ENCODE measurements at places on chromosomes 7 and 10.

- no peak for DNase-seq
Observed at GRCh38 chr10:33935350-33935749, 600.9 kb upstream of the NRP1 start.

DNA sequence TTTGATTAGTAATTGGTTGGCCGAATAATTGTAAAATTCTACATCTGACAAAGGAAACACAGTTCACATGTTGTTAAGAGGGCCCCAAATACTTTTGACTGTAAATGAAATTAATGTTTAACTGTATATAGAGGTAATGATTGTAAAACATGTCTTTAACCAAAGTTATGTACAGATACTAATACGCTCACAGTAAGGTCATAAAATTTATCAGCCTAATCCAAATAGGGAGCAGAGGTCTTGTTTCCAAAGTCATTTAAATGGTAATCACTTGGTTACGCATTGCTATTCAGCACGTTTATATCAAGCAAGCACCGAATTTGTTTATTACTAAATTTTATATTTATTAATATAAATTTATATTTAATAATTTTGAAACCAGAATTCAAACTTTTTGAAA is 1.4 kb downstream of the PHYHIPL start:
- DNase-seq, result no peak

DNA sequence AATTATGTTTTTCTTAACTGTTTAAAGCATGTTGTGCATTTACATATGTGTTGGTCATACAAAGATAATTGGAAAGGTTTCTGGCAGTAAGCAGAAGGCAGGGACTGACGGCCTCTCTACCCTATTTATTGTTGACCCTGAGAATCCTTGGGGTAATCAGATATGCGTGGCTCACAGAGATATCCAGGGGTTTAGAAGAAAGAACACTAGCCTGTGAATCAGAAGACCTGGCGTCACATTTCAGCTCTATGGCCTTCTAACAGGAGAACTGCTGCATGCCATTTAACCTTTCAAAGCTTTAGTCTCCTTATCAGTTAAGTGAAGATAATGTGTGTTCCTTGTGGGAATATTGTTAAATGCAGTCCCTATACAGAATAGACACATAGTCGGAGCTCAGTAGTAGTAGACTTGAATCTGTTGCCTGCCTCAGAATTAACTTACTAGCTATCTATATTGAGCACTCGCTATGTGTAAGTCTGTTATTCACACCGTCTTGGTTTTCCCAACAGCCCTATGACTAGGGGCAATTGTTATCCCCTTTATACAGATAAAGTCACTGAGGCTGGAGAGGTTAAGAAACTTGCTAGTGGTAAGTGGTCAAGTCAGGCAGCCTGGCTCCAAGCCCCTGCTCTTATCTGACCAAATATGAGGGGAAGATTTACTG is 129.6 kb upstream of the ANKRD1 start:
- no peak for DNase-seq

- no peak for DNase-seq
Observed at GRCh38 chr7:135251496-135252391, 18.1 kb downstream of the STRA8 start.

- DNase-seq, result peak; percentile 33
Observed at GRCh38 chr10:70932392-70933196, 44.2 kb upstream of the PCBD1 start.

- DNase-seq, result no peak
Observed at GRCh38 chr7:30838008-30838407, 66.8 kb downstream of the MINDY4 start.

- no peak for DNase-seq
Observed at GRCh38 chr10:12703813-12704212, 297.7 kb downstream of the CCDC3 start.

GRCh38 chr10:74011770-74012169 is 13.9 kb downstream of the VCL start:
- no peak for DNase-seq

DNA sequence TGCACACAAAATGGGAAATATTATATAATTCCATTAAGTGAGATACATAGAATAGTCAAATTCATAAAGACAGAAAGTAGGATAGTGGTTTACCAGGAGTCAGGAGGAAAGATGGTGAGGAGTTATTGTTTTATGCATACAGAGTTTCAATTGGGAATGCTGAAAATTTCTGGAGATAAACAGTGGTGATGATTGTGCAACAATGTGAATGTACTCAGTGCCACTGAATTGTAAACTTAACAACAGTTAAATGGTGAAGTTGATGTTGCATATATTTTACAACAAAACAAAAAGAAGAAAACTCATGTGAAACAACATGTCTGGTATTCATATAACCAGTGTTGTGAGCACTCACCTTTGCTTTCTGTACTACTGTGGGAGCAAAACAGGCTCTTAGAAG is 168.9 kb upstream of the TEX47 start:
- DNase-seq, result no peak

DNA sequence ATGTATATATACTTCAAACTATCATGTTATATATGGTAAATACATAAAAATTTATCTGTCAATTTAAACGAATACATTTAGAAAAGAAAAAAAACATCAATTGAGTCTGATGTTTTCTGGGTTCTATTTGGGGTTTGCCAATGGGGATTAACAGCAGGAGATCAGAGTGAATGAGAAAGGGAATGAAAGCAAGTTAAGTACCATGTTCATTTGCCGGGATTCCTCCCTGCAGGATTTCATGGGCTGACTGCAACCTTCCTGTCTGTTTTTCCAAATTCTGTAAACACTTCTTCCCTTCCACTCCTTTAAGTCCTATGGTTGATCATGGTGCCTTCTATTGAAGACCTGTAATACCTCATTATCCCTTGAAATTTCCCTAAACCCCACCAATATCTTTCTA is 33.9 kb upstream of the SEMA3A start:
- DNase-seq, result no peak

GRCh38 chr7:40673285-40673684 is 538.5 kb downstream of the SUGCT start:
- DNase-seq, result no peak

- DNase-seq, result no peak
Observed at GRCh38 chr10:62763155-62763554, 41.4 kb upstream of the ADO start.

DNA sequence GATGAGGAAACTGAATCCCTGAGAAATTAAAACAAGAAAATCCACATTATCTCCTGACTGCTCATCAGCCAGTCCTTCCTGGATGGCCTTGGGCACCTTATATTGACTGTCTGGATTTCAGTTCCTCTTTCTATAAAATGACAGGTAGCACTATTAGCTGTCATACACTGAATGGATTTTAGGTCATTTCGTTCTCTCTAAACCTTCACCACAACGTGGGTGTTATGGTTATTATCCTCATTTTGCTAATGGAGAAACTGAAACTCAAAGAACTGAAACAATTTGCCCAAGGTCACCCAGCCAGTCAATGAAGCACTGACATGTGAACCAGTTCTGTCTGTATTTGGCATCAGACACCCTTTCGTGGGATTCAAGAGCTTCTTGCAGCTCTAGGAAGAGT is 193.8 kb downstream of the CYP26A1 start:
- no peak for DNase-seq

DNA sequence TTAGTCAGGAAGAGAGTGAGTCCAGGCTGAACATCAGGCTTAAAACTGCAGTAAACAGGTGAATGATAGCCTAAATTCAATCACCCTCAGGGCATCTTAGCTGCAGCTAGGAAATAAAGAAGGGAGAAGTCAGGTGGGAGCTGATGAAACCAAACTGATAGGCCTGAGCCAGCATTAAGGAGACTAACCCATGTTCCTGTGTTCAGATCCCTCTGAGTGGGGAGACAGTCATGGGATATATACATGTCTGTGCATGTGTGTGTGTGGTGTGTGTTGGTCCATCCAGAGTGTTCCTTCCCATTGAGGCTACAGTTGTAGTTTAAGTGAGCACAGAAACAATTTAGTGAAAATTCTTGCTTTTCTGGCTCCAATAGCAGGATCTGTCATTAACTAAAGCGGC is 480.9 kb downstream of the PHTF2 start:
- DNase-seq, result no peak

DNA sequence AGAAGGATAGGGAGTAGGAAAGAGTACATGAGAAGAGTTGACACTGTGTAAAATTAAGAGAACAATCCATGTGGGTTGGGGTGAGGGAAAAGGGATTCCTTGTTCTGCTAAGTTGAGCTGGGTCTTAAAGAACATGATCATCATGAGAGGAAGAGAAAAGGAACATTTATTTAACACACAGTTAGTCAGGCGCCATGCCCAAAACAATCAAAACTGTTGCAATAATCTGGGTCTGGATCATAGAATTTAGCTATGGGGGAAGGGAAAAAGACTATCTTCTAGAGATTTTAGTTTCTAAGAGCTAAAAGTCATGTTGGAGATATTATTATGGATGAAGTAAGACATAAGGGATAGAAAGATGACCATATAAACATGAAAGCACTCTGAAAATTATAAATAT is 178.9 kb downstream of the SEM1 start:
- DNase-seq, result no peak

DNA sequence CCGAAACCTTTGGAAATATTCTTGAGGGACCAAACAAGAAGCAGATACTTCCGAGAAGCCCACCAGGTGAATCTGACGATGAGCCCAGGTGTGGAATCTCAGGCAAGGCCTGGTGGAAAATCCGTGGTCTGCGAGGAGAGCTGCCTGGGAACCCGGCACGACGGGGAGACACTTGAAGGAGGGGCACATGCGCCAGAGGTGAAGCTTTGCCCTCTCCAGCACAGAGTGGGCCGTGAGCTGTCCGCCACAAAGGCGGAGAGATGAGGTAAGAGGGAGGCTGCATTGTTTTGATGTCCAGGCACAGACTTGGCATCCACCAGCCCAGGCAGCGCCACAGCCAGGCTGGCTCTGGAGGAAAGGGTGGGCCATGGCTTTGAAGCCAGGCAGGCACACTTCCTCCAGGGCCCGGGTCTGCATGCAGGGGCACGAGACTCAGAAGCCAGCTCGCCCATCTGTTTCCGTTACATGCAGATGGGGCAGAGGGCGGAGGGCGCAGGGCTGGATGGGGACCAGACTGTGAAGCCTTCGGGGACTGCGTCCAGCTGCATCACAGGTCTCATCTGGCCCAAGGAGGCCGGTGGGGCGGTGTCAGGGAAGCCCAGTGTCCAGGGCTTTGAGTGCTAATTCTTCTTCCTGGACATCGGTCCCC is 45.4 kb downstream of the CALML3 start:
- no peak for DNase-seq

DNA sequence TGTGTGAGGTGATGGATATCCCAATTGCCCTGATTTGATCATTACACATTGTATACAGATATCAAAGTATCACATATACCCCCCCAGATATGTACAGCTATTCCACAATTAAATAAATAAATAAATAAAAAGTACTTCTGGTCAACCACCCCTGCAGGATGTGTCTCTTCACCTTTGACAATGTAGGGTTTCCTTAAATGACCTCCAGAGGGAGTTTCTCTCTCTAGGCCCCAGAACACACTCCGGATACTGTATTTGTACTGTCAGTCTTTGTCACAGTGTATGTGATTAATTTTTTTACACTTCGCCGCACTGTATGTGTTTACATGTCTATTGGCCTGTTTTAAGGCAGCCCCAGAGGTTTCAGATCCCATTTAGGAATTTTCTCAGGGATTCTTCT is 123.6 kb downstream of the ADCYAP1R1 start:
- no peak for DNase-seq

DNA sequence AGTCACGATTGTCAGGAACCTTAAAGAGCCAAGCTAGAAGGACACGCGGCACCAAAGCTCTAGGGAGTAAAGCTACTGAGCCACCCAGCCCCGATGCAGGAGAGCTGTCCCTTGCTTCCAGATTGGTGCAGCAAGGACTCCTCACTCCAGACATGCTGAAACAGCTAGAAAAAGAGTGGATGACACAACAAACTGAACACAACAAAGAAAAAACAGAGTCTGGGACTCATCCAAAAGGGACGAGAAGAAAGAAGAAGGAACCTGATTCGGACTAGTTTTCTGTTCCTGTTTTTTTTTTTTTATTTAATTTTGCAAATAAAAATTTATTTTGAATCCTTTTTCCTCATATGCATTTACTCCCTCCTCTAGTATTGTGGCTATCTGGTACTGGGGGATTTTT is 11.4 kb upstream of the HKDC1 start:
- no peak for DNase-seq

DNA sequence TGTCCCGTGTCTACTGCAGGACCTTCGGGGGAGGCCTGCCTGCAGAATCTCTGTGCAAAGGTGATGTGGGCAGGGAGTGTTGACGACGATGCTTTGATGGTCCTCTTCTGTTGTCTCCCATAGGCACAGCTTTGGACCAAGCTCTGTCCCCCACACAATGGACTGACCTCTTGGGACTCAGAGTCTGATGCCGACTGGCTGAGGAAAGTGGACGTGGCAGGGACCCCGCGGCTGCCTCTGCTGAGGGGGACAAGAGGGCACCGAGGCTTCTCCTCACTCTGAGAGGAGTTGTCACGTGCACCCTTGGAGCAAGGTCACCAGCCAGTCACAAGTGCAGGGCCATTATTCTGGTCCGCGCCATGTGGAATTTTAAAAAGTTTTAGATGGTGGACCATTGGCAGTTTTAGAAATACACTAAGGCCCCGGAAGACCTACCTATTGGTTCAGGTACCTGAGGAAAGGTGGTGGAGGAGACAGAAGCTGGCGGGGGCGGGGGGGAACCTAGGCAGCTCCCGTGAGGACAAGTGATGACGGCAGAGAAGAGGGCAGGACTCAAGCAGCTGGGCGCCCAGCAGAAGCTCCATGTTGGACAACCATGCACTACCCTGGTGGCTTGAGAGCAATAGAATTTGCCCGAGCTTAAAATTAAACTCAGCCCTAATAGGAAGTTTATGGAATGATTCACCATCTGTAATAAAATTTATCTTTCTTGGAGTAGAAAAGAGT is 331.4 kb downstream of the PTPRN2 start:
- DNase-seq, result no peak

DNA sequence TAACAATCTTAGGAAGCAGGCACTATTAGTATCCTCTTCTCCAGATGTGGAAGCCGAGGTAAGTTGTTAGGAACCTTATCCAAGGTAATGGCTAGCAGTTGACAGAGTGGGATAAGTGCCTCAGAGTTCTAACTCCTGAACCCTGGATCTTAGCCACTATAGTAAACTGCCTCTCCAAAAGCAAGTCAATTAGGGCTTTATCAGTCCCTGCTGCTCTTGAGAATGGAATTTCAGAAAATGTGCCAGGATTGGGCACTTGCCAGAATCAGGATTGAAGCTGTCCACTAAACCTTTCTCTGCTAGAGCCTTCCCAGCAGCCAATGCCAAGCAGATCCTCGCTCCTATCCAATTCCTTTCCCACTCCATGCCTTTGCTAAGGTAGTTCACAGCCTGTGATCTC is 777.5 kb upstream of the POM121L12 start:
- DNase-seq, result no peak
